Daoy (cell line): ENCODE measurements at places on chromosomes 3 and 15. TPM values are rescaled to one million over a fixed set of nuclear protein-coding genes. Genes with fewer than 3 reads are reported as not detected.

- DNase-seq, result peak; percentile 38
These were observed 48.5 kb upstream of the SH3GL3 start for GRCh38 chr15:83398626-83399025.

DNA sequence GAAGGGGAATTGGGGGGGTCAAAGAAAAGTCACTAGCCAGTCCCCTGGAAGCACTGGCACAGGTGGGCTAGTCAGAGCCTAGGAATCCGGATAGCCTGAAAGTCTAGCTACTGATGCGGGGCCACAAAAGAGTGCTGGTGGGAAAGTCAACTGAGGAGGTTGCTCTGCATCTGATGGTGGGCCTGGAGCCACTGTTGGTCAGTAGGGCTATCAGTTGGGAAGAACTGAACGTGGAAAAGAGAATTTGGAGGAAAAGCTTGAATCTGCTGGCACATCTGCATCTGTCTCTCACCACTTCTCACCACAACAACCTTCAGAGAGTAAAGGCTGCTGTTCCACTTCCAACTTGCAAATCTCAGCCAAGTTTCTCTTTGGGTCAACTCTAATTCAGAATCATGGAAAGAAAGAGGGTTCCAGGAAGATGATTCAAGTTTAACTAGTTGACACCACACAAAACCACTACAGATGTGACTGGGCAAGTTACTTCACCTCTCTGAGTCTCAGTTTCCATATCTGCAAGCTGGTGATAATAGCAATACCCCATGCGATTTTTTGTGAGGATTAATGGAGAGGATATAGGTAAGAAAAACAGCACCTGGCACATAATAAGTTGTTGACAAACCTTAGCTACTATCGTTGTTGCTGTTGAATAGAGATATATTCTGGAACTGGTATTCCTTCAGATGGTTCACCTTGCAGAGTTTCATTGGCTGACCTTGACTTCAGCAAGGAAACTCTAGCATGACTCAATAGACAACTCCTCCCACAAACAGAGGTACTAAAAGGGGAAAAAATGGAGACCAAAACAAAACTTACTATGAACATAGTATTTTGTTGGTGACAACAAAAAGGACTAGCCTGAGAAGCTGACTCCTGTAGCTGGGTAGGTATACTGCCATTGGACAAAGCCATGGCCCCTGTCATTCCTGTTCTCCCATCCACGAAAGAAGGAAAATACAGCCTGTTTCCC, 280.2 kb upstream of the STT3B start:
- no peak for DNase-seq

- DNase-seq, result no peak
These were observed 49.0 kb upstream of the SEMA4B start for GRCh38 chr15:90151989-90152645.

GRCh38 chr3:170307671-170308405, 49.7 kb upstream of the SKIL start:
- peak; percentile 26 for DNase-seq

DNA sequence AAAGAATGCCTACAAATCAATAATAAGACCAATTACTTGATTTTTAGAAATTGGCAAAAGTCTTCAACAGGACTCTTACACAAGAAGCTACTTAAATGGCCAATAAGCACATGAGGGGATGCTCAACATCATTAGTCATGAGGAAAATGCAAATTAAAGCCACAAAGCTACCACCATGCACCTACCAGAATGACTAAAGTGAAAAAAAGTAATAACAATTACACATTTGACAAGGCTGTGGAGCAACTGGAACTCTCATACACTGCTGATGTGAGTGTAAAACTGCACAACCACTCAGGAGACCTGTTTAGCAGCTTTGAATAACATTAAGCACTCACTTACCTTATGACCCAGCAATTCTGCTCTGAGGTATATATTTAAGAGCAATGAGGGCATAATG, 68.4 kb downstream of the PPCDC start:
- DNase-seq, result no peak

DNA sequence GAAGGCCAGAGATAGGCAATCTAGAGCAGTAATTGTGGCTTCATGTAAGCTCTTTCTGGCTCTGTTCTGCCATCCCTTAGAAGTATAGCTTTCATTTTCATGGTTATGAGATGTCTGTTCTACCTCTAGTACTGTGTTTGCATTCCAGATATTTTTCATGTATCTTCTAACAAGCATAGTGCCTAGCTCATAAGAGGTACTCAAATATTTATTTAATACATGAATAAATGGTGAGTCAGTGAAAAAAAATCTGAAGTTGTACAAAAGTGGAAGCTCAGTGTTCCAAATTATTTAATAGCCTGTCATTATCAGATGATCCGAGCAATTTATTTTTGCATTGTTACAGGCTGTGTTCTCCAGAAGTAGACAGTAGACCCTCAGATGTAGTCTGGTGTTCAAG, 64.3 kb downstream of the OXSM start:
- DNase-seq, result no peak

GRCh38 chr3:48938689-48939088, 20.0 kb downstream of the ARIH2 start:
- DNase-seq, result no peak

Gene MYEF2
- 10.9 and 13.5 TPM in 2 replicates for total RNA-seq

Gene RAD51
- total RNA-seq, result 17.9 and 18.7 TPM in 2 replicates

Gene SLC6A1
- total RNA-seq, result 0.11 TPM in 1 of 2 replicates, not detected in the other

Gene SLC12A8
- 2.0 and 6.3 TPM in 2 replicates for total RNA-seq

Gene LEO1
- total RNA-seq, result 126 and 151 TPM in 2 replicates

Gene DHX30
- 66.5 and 68.0 TPM in 2 replicates for total RNA-seq

Gene EFCC1
- total RNA-seq, result not detected in 2 replicates

Gene XIRP1
- not detected in 2 replicates for total RNA-seq

Gene ALDH1A3
- 141 and 215 TPM in 2 replicates for total RNA-seq
